ENCODE measurements at places on chromosomes 1 and 21.

GRCh38 chr21:27825035-27825434 lies 858.1 kb upstream of the ADAMTS5 start:
- no peak for DNase-seq

- DNase-seq, result no peak
Measured at GRCh38 chr1:114833421-114833820, 21.2 kb upstream of the SYCP1 start.

DNA sequence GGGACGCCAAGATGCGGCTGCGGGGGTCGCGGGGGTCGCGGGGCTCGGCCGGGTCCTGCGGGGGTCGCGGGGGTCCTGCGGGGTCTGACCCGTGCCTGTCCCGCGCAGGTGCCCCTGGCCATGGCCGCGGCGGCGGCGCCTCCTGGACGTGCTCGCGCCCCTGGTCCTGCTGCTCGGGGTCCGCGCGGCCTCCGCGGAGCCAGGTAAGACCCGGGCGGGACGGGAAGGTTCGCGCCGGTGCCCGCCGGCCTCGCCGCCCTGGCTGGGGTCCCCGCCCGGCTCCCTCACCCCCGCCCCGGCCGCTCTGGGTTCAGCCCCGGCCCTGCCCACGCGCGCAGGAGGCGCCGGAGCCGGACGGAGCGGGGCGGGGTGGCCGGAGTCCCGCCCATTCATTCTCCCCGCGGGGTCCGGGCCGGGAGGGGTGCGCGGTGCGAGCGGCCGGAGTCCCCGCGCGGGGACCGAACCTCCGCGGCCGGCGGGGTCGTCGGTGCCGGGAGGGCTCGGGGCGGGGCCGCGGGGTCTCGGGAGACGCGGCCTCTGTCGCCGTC lies 380 bp downstream of the COL18A1 start:
- DNase-seq, result no peak

GRCh38 chr1:111990026-111990877 lies 784 bp upstream of the KCND3 start:
- DNase-seq, result no peak

DNA sequence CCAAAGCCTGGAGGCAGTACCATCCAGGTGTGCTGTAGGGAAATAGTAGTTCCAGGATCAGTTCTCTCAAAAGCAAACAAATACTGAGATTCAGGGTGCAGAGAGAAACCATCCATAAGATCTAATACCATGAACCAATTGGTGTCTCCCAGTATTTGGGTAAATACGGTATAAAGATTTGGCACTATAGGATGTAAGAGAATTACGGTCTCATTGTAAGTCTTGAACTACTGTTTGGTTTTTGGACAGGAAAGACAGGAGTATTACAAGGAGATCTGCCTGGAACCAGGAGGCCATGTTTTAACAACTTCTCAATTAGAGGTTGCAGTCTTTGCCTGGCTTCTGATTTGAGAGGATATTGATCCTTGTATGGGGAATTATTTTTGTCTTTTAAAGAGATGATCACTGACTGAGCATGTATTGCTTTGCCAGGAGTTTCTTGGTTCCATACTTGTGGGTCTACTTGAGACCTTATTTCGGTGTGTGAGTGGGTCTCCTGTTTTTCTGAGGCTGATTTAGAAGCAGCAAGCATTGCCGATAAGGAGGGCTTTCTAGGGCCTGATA lies 10.2 kb downstream of the AADACL4 start:
- DNase-seq, result no peak

Data from stimulated activated CD8-positive, alpha-beta memory T cell treated with anti-CD3 and anti-CD28 coated beads, Interleukin-15, amount 100 ng/mL, for 1 hour (primary cell).